NCI-H2227 treated with DMSO at 0.1 percent for 48 hours (cell line): ENCODE measurements at places on chromosomes 3 and 15.

- DNase-seq = no peak
These were observed 163.9 kb downstream of the DCLK3 start for GRCh38 chr3:36600404-36600803.

GRCh38 chr3:112020674-112021085 lies 13.9 kb upstream of the TMPRSS7 start:
- DNase-seq = no peak

DNA sequence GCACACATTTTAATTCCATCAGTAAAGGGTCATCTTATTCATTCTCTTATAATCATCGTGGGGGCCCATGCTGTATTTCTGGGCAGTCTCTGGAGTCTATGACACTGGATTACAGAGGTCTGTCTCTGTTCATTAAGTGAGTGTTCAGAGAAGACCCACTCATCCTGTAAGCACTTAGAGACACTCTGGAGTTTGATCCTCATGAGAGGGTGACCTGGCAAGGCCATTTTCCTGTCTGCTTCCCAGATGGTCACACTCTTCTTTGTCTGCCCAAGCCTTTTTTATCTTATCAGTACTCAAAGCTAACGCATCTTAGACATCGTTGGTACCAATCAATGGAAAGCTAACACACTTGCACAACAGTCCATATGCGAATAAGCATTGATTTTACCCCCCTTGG lies 333.1 kb downstream of the RORA start:
- DNase-seq = no peak

GRCh38 chr3:123324880-123325765 lies 123.4 kb downstream of the SEC22A start:
- no peak for DNase-seq

- no peak for DNase-seq
These were observed 523.6 kb upstream of the LMCD1 start for GRCh38 chr3:7978087-7978422.

DNA sequence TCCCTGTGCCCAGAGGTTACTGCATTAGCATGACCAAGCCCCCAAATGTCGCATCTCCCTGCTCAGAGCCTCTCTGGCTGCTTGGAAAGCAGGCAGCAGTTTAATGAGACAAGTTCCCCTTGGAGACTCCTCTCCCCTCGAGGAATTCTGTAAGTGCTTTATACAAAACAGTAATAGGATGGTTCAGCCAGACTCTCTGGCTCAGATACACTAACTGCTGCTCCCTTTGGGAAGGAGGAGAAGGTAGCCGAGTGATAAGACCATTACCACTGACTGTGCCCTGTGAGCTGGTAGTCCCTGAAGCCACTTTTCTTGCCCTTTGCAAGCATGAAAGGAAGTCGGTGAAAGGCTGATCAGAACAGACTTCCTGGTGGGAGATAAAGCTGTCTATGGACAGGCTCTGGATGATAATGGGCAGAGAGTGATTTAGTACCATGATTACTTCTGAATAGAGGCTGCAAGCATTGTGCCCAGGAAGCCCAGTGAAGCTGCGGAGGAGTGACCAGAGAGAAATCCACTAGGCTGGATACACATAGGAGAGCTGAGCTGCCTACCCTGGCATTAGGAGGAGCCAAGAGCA lies 100.8 kb downstream of the SEMA6D start:
- DNase-seq = peak; percentile 10

- DNase-seq = no peak
These were observed 87.5 kb downstream of the RPL39L start for GRCh38 chr3:187051724-187052366.

DNA sequence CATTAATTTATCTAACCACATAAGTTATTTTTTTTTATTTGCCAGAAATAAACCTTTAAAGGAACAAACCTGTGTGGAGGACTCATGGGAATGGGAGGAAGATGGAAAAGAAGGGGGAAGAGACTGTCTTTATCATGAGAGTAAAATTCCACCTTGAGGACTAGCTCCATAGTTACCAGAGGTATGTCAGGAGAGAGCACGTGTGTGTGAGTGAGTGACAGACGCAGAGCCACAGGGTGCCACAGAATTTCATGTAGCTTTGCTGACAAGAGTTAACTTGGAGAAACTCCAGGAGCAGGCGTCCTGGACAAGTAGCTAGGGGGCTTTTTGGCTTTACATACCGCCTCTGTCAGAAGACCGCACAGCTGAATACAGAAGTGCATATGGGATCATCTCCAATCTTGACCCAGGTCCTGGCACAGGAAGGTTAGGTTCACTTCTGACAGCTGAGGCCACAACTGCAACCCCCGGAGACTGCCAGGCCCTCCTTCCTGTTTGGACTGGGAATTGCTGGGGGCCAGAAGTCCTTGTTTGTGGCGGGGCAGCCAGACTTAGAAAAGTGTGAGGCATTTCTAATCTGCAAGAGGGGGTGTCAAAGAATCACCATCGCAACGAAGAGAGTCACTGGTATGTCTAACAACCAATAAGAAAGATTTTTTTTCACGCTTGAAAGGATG lies 197.8 kb upstream of the TPM1 start:
- DNase-seq = no peak

DNA sequence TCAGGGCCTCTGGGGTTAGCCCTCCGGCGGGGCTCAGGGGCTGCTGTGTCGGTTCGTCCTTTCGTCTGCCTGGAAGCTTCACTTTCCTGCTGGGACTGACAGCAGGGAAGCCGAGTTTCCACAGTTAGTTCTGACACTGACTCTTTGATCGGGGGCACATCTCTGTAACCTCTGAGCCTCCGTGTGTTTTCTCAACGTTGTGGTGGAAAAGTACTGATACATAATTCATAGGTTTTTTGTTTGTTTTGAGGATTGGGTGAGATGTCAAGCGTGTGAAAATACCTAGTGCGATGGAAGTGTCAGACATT lies 481 bp downstream of the AP4E1 start:
- DNase-seq = no peak

- no peak for DNase-seq
These were observed 357 bp upstream of the MAN2C1 start for GRCh38 chr15:75368689-75369239.

- DNase-seq = no peak
These were observed 515.2 kb upstream of the CCDC54 start for GRCh38 chr3:106862067-106862466.

DNA sequence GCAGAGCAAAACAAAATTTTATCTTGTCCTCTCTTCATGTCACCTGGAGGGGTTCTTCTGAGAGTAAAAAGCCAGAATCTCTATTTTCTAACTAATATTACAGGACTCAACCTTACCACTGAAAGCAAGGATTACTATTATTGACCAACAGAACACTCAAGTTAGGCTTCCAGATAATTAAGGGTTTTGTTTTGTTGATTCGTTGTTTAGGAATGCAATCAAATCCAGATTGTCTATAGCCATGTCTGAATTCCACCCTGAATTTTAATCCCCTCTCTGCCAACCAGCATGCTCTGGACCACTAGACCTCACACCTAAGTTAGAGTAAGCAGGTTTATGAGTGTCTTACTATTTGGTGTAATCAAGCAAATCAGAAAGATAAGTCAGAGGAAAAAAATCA lies 90.7 kb downstream of the PEAK1 start:
- DNase-seq = no peak

- no peak for DNase-seq
These were observed 80.8 kb downstream of the MOBP start for GRCh38 chr3:39548282-39548681.

- no peak for DNase-seq
These were observed 360.5 kb upstream of the NAALADL2 start for GRCh38 chr3:174498638-174499037.

- no peak for DNase-seq
These were observed 51.4 kb downstream of the FLNB start for GRCh38 chr3:58059349-58060321.

DNA sequence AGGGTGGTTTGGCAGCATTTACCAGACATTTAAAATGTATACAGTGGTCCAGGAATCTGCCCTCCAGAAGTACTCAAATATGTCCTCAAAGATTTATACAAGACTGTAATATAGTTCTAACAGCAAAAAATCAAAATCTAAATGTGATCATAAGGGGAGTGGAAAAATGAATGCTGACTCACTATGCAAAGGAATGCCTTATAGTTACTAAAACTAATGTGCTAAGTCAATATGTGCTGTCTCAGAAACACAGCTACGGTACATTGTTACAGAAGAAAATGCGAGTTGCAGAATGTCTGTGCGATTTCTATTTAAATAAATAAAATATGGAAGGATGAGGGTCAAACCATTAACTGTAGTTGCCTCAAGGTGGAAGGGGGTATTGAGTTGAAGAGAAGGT lies 230.1 kb upstream of the UBE2E1 start:
- DNase-seq = no peak

DNA sequence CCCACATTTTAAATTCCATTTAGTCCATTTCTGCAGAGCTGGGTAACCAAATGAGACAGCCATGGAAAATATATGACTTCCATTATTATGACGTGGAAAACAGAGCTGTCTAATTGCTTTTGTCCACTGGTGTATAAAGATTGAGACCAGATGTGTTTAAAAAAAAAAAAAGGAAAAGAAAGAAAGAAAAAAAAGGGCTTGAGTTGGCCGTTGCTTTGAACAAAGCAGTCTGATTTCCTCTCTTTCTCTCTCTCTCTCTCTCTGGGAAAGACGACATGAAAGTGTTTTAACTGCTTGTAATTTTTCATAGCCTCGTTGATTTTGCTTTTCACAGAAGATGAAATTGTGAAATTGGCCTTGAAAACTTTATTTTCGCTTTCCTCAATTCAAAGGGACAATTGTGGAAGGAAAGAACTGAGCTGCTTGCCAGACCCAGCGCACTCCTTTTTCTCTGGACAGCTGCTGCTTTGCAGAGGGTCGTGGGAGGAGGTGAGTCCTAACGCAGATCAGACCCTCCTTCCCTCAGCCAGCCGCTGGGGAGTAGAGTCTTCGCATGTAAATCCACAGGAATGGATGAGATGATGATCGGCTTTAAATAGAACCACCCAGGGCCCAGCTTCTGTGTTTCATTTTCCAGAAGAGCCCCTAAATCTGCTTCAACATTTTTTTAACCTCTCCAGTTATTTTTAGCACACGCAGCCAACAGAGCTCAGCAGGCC lies 42.8 kb upstream of the UBE2E1 start:
- peak; percentile 60 for DNase-seq

- no peak for DNase-seq
These were observed 122.9 kb downstream of the DLG1 start for GRCh38 chr3:197175503-197175902.

- no peak for DNase-seq
These were observed 309.8 kb upstream of the GRM7 start for GRCh38 chr3:6551165-6551564.

DNA sequence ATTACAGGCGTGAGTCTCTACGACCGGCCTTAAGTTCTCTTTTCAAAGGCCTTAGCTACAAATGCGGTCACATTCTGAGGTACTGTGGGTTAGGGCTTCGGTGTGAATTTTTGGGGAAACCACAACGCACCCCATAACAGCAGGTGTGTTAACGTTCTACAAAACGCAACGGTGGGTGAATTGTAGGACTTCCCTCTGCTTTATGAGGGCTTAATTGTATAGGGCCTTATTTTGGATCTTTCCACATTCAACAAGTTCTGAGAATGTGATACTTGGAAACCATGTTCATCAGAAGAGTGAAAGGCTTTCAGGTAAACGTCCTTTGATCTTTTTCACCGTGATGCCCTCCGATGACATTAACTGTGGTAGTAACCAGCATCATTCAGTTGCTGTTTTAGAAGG lies 998.6 kb upstream of the CFAP20DC start:
- no peak for DNase-seq

GRCh38 chr3:48879307-48879993 lies 19.2 kb downstream of the SLC25A20 start:
- no peak for DNase-seq

GRCh38 chr3:66407611-66408218 lies 93.1 kb downstream of the LRIG1 start:
- no peak for DNase-seq

DNA sequence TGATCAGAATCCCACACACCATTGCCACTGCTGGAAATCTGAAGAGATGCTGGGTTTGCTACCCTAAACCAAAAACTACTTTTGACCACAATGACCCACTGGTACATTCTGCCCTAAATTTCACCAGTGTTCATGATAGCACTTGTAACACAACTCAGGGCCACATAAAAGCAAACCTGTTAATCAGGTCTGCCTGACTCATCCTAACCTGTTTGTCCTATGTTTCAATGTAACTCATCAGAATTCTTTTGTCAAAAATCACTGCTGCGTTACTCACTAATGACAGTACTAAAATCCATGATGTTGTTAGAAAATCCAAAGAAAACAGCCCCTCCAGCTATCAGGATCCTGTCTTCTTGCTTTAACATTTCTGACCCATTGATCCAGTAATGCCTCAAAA lies 55.6 kb upstream of the XCR1 start:
- DNase-seq = no peak

- DNase-seq = no peak
These were observed 29.5 kb downstream of the LPP start for GRCh38 chr3:188183452-188183851.

GRCh38 chr15:25775317-25775912 lies 87.7 kb downstream of the ATP10A start:
- no peak for DNase-seq

DNA sequence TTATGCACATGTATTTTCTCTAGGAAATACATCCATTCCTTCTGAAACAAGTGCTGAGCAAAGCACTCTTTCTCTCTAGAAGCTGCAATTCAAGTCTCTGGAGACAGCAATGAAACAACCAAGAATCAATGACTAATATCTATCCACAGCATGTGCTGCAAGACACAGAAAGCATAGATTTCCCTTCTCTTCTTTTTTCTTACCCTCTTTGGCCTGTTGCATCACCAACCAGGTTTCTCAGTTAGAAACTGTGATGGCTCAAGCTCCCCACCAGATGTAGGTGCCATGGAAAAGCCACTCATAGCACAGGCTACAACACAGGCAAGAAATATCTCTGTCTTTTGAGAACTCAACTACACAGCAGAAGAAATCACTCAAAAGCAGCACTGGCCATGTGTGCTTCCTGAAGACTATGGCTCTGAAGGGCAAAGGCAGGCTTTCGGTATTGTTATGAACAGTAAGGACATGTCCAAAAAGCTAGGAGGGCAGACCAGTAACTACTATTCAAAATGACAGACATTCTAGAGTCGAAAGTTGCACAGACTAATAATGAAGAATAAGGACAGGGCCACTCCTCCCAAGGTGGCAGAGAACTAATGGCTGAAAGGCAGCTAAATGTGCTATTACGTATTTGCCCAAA lies 15.5 kb downstream of the ZDHHC3 start:
- no peak for DNase-seq

DNA sequence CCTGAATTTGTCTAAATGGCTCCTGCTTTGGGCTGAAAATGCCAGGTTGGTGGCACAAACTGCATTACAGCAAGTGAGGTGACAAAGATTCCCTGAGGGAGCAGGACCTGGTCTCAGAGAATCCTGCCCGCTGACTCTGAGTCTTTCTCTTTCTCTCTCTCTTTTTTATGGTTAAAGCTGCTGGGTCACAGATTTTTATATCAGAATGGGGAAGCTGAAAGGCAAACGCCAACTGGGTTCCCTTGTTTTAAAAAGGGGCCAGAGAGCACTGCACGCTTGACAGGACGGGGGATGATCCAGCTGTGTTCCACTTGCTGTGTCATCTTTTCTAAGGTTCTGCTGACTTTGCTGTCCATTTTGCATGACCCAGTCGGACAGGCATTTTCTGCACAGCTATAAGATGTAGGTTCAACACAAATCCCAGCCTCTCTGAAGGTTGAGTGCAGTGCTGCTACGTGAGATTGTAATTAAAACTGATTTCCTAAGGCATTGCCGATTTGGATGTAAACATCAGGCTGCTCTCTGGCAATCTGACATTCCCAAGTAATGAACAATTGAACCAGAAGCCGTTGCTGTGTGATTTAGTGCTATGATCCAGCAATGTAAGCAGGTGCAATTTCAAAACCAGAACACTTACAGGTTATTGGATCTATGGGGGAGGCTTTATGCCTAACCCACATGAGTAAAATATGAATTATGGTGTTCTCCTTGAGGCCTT lies 25.8 kb downstream of the ARHGEF3 start:
- DNase-seq = no peak
